Stimulated activated CD8-positive, alpha-beta memory T cell treated with anti-CD3 and anti-CD28 coated beads, Interleukin-12 subunit alpha, Interleukin-12 subunit beta, amount 100 ng/mL, for 4 hours (primary cell): ENCODE measurements at places on chromosomes 6 and 20.

GRCh38 chr6:116954938-116955337, 77.9 kb downstream of the RFX6 start:
- DNase-seq = no peak

- DNase-seq = no peak
Measured at GRCh38 chr6:22529866-22530265, 39.5 kb upstream of the HDGFL1 start.

GRCh38 chr6:93792746-93793145, 373.4 kb upstream of the EPHA7 start:
- DNase-seq = no peak

DNA sequence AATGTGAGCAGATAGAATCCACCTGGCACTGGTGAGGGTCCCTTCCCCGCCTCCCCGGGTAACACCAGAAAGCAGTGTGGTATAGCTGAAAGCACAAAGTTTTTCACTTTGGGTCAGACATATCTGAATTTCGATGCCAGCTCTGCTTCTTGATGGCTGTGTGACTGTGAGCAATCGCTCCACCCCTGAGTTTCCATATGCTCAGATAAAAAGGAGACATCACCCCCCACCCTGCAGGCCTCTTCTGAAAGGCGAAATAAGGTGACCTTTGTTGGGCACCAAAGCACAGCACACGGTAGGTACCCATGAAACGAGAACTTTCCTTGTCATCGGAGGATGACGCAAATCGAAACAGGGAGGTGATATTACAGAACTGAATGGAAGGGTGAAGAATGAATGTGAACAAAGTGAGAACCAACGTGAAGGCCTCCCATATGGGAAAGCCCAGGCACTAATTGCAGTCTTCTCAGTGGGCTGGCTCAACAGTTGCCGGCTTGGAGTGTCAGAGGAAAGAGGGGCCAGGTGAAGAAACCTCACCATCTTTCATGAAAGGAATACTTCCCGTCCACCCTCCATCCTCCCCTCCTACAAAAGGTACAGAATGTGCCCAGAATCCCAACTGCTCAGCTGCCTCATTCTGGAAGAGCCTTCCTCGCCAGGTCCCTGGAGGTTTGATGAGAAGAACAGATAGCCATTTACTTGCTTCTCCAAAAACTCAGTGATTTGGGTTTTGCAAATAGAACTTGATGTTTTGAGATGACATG, 61.8 kb downstream of the NFATC2 start:
- no peak for DNase-seq

GRCh38 chr6:120852293-120852849, 481.9 kb downstream of the TBC1D32 start:
- no peak for DNase-seq

- no peak for DNase-seq
Measured at GRCh38 chr20:34075647-34076046, 36.4 kb downstream of the EIF2S2 start.

GRCh38 chr6:7770111-7770510, 44.2 kb downstream of the BMP6 start:
- DNase-seq = no peak

GRCh38 chr6:85126485-85127167, 323.3 kb upstream of the NT5E start:
- no peak for DNase-seq

GRCh38 chr6:41884957-41885356, 10.2 kb downstream of the USP49 start:
- no peak for DNase-seq

GRCh38 chr6:89073840-89074239, 6.7 kb upstream of the PNRC1 start:
- DNase-seq = no peak

- DNase-seq = no peak
Measured at GRCh38 chr6:132115714-132116366, 164.7 kb upstream of the CCN2 start.

DNA sequence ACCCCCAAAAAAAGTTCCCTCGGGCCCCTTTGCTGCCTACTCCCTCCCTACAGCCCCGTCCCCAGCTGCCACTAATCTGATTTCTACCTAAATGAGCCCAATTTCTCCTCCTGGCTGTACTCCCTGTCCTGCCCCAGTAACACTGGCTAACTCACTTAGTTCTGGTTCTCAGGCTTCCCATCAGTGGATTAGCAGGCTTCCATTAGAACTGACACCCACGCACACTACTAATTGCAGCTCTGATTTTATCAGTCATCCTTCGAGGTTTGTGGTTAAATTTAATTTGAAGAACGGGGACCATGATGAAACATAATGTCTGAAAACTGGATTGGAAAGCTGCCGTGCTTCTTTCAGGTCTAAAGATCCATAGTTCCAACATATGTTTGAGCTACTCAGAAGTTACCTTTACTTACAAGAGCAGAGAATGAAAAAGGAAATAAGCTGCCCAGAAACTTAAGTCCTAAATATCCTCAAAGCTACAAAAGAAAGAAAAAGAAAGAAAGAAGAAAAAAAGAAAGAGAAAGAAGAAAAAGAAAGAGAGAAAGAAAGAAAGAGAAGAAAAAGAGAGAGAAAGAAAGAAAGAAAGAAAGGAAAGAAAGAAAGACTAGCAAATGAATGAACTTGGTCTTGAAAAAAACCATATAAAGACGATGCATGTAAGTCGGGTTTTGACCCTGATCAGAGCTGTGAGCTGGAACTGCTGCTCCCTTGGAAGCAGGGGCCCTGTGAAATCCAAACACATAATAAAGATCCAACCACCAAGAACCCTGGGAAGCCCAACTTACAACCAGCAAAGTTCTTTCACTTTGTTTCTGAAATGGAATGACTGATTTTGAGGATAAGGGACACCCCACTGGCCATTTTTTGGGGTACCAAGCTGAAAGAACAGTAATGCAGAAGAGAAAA, 51.7 kb downstream of the CNKSR3 start:
- no peak for DNase-seq

DNA sequence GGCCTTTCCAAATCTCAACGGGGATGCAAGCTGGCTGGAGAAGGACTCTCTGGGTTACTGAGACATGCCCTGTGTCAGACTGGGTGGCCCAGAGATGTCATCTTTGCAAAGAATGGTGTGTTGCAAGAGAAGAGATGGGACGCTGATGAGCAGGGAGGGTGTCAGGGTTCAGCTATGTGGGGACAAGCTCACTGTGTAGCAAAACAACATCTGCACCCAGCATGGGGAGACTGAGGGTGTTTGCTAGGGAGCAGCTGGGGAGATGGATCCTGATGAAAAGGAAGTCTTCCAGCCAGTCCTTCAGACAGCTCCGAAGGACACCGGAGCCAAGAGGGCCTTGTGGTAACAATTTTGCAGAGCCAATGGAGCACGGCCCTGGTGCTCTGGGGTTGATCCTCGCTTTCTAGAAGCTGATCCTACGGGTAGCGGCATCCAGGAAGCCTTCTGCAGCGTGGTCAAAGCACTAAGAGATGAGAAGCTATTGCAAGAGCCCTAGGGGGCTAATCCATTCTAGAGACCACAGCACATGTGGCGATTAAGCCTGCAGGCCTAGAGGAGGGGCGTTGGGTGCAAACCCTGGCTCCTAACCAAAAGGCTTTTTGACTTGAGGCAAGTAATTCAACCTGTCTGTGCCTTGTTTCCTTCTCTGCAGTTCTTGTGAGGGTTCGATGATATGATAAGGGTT, 39.9 kb downstream of the EDN3 start:
- no peak for DNase-seq

- DNase-seq = no peak
Measured at GRCh38 chr6:87174078-87174579, 18.8 kb downstream of the ZNF292 start.

DNA sequence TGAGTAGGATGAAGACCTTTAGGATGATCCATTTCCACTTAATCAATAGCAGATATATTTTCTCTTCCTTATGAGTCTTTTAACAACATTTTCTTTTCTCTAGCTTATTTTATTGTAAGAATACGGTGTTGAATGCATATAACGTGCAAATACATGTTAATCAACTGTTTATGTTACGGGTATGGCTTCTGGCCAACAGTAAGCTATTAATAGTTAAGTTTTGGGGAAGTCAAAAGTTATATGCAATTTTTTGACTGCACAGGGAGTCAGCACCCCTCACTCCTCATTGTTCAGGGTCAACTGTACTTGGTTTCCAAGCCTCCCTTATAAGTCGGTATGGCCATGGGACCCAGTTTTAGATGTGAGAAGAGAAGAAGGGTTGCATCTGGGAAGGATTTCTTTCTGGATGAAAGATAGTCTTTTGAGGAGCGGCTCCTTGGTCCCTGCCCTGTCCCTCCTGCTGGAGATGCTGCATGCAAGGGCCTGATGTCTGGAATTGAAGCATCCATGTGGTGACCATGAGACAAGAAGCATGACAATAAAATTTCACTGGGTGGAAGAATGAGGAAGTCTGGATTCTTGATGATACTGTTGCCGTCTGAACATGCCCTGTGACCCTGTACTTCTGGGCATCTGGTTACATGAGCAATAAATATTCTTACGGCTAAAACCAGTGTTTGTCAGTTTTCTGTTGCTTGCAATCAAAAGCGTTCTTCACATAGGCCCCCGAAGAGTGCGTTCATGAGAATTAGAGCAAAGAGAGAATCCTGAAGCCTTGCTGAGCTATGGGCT, 194.7 kb upstream of the PMEPA1 start:
- DNase-seq = no peak

- DNase-seq = no peak
Measured at GRCh38 chr6:109396046-109396718, 13.9 kb upstream of the CD164 start.

GRCh38 chr6:23656255-23657194, 469.5 kb upstream of the NRSN1 start:
- DNase-seq = no peak

GRCh38 chr20:53879048-53879684, 191.2 kb downstream of the BCAS1 start:
- DNase-seq = no peak

- no peak for DNase-seq
Measured at GRCh38 chr20:13858439-13858838, 73.6 kb downstream of the NDUFAF5 start.

DNA sequence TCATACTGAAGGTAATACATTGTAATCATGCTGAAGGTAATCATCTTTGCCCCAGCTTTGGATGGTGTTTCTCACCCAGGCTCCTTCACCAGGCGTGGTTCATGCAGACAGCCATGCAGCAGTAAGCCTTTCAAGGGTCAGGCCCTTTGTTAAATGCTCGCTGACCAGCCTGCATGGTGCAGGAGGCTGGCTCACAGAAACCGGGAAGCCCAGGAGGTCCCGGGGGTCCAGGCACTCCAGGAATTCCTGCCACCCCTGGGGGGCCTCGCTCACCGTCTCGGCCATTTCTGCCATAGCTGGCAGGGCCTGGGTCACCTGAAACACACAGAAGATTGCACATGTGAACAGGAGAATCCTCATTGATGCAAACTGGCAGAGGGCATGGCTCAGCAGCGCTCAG, 86.1 kb downstream of the COL9A1 start:
- no peak for DNase-seq

- DNase-seq = no peak
Measured at GRCh38 chr6:143701349-143702234, 23.8 kb downstream of the PHACTR2 start.

DNA sequence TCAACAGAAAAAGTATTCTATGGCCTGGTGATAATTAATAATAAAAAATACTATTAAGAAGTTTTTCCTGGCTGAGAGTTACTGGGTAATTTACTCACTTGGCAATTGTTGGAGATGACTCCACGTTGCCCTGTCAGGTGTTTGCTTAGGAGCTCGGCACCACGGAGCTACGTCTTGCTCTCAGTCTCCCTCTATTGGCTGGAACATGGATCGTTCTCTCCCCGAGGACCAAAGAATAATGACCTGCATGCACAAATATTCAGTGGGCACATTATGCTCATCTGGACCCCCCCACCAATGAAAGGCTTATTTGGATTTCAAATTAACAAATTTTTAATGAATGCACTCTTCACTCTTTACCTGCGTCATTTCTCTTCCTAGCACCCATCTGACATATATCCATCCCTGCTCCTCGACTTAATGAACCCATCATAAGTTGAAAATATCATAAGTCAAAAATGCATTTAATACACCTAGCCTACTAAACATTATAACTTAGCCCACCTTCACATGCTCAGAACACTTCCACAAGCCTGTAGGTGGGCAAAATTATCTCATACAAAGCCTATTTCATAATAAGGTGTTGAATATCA, 71.0 kb upstream of the CD83 start:
- DNase-seq = no peak

- DNase-seq = no peak
Measured at GRCh38 chr6:15327271-15327670, 81.4 kb downstream of the JARID2 start.

DNA sequence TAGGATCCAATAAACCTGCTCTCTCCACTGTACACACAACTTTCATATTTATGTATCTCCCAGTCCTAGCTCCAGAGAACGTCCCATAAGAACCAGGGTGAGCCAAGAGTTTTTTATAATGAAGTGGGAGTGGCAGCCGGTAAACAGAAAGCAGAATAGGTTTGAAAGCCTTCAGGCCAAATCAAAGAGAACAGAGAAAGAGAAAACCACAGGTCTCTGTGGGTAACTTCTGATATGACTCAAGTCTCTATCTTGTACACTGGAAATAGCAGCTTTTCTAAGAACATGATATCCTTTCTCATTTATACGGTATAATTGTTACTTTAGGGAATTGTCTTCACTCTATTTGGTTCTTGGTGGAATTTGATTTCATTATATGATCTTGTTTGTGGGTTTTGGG, 273.6 kb downstream of the PACRG start:
- no peak for DNase-seq

DNA sequence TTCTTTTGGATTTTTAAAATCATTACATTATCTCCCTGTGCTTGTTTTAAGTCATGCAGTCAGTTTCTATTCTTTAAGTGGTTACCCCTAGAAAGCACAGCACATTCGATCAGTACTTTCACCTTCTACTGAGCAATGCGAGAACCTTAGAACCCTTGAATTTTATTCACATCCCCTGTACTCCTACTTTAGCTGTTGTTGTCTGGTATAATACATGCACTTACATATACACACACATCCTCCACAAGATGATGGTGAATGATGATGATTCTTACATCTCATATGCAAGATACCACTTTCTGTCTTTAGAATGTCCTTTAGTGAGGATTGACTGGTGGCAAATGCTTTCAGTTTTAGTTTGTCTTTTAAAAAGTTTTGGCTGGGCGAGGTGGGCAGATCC, 5.7 kb downstream of the CDC40 start:
- no peak for DNase-seq
